Muscle of leg (tissue), 16 donors: ENCODE measurements at places on chromosomes 1 and 21. TPM values are rescaled to one million over a fixed set of nuclear protein-coding genes. Genes with fewer than 3 reads are reported as not detected.

Gene ADAMTS4
- 11.5 TPM for polyA plus RNA-seq

Gene SPATA45
- polyA plus RNA-seq: not detected

Gene ECE1
- polyA plus RNA-seq: 33.2 TPM

Gene RUNX3
- polyA plus RNA-seq: 0.96 TPM

Gene SLC16A4
- 11.6 TPM for polyA plus RNA-seq

Gene LINGO4
- polyA plus RNA-seq: 0.16 TPM

Gene KIF17
- 2.3 TPM for polyA plus RNA-seq

Gene DARS2
- polyA plus RNA-seq: 14.2 TPM

Gene EEIG2
- 9.0 TPM for polyA plus RNA-seq

Gene OR2L13
- polyA plus RNA-seq: not detected

Gene COL11A1
- 25.0 TPM for polyA plus RNA-seq

Gene MTARC2
- 15.2 TPM for polyA plus RNA-seq

Gene OLFM3
- polyA plus RNA-seq: 0.34 TPM

Gene SLAMF1
- 0.05 TPM for polyA plus RNA-seq

Gene LENEP
- not detected for polyA plus RNA-seq

Gene ANKRD65
- 24.1 TPM for polyA plus RNA-seq

Gene BRWD1
- polyA plus RNA-seq: 32.9 TPM

Gene LCE2C
- not detected for polyA plus RNA-seq

Gene G0S2
- polyA plus RNA-seq: 5.1 TPM

Gene PTGER3
- 0.75 TPM for polyA plus RNA-seq

Gene CD52
- 2.1 TPM for polyA plus RNA-seq

Gene IL10
- polyA plus RNA-seq: 0.36 TPM

Gene MYOG
- polyA plus RNA-seq: 463 TPM

Gene CYP2J2
- 34.0 TPM for polyA plus RNA-seq
